ENCODE measurements at places on chromosomes 12 and 14.

GRCh38 chr12:9064201-9064814 is 51.4 kb downstream of the A2M start:
- peak; percentile 55 for DNase-seq

DNA sequence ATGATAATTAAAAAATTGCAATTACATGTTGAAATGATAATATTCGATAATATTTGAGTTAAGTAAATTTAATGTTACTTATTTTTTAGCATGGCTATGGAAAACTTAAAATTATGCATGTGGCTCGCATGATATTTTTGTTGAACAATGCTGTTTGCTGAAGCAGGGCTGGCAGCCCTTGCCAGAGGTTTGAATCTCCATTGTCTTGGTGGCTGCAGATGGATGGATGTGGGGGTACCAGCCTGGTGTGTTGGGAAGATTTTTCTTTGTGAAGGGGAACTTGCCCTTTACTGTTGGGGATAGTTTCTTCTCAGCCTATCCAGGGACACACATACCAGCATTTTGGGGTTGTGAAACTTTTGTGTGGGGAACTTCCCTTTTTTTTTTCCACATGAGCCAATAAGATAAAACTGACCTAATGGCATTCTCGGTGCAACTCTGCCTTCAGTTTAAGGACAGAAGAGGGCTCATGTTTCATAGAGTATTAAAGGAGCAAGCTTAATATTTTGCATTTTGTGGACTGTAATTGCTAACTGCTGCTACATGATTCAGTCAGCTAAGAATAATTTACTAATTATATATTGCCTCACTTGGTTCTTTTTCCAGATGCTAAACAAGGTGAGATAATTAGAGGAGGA is 8.8 kb downstream of the RASSF3 start:
- no peak for DNase-seq

DNA sequence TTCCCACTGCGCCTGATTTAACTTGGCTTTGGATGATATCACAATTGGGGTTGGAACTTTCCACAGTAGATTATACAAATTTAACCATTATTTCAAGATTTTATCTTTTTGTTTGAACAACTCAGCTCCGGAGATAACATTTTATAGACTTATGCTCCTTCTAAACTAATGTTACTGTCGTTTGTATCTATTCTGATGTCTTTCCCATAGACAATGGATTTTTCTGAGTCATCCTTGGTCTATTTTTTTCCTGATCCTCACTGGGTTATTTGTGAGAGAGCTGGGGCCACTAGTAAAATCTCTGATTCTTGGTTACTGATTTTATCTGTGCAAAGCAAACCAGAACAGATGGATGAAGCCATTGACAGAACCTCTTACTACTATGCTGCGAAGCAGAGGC is 175.1 kb downstream of the SLC38A4 start:
- DNase-seq: no peak

GRCh38 chr12:48881686-48882314 is 16.1 kb upstream of the RND1 start:
- DNase-seq: no peak

DNA sequence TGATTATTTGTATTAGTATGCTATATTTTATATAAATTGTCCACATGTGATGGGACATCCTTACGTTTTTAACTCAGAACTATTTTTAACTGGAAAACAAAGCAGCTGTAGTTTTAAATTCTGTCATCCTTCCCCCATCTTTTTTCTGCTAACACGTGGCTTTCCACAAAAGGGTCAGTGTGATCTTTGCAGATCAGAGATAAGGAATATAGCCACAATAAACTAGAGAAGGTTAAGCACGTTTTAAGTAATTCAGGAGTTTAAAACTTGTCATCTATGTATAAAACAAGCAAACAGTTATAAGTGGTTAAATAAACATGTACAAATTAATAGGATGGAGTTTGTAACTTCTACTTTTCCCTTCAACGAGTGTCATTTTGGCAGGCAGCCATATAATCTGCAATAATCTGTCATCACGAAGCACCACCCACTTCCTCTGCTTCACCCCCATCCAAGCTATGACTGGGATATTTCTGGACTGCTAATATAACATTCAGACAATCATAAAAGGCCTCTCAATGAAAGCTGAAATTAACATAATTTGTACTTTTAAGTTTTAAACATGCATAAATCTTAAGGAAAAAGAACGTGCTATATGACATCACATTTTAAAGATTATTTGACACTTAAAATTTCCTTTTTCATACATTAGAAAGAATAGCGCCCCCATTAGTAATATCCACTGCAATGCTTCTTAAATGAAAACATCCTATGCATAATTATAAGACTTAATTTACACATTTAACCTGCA is 15.3 kb downstream of the TAOK3 start:
- DNase-seq: peak; percentile 71

DNA sequence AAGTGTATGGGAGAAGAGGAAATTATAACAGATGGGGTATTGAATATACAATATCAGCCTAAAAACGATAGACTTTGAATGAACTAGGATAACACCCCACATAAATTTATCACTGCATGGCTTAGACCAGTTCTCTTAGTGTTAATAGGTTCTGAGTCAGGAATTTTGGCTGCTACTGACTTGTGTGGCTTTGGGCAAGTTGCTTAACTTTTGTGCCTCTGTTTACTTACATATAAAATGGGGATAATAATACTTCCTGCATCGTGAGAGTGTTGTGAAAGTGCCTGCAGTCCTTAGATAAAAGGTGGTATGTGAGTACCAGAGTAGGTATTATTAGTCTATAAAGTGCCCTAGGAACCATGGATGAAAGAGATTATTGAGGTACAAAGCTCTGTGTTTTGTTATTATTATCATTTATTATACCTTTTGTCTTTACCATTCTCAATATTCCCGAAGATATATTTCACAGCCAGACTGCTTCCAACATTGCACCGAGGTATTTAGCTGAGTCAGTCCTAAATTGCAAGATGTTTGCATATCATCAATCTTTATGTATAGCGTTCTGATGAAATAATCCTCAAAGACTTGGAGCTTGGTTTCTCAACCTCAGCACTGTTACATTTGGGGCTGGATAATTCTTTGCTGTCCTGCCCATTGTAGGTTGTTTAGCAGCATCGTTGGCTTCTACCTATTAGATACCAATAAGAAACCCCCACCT is 2.3 kb upstream of the PAWR start:
- no peak for DNase-seq

DNA sequence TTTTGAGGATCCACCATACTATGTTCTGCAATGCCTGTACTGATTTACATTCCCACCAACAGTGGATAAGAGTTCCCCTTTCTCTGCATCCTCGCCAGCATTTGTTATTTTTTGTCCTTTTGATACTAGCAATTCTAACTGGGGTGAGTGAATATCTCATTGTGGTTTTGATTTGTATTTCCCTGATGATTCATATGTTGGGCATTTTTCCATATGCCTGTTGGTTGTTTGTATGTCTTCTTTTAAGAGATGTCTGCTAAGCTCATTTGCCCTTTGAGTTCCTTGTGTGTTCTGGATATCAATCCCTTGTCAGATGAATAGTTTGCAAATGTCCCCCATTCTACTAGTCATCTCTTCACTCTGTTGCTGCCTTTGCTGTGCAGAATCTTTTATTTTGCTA is 49.0 kb upstream of the MSRB3 start:
- no peak for DNase-seq

GRCh38 chr14:23344481-23344880 is 8.2 kb downstream of the SLC22A17 start:
- DNase-seq: no peak
